Astrocyte of the spinal cord (primary cell): ENCODE measurements at places on chromosomes 7 and 10.

- DNase-seq: no peak
Measured at GRCh38 chr7:117302396-117302795, 20.5 kb downstream of the WNT2 start.

DNA sequence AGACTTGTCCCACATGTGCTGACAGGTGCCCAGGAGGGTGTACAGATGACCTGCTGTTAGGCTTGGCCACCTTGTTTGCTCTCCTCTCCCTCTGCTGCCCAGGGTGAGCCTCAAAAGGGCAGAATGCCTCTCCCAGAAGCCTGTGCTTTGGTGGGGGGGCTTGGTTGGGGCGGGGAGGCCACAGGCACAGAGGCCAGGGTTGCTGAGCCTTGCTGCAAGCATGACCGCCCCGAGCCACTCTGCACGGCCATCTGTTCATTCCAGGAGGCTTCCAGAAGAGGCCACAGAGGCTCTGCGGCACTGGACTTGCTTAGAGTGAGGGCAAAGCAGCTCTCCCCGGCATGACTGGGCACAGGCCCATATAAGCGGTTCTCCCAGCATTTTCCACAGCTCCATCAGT lies 190.8 kb downstream of the GLRX3 start:
- no peak for DNase-seq

DNA sequence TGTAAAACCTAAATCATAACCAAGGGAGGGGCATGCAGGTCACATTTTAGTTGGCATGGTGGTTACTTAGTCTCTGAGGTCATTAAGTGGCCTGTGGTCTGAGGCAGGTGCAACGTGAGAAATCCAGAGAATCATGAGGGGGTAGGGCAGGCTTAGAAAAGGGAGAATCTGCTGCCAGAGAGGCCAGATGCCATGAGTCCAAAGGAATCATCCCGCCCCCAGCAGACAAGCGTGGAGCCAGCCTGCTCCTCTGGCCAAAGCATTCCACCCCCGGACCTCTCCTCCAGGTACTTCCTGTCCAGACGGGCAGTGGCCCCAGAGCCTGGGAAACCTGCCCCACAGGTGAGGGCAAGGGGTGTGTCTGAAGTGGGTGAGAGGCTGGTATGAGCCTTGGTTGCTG lies 196.4 kb upstream of the ZNF32 start:
- no peak for DNase-seq

GRCh38 chr10:12513775-12514673 lies 164.7 kb downstream of the CAMK1D start:
- DNase-seq: no peak

- no peak for DNase-seq
Measured at GRCh38 chr7:33485747-33486493, 356.6 kb downstream of the BBS9 start.

GRCh38 chr7:131557652-131558385 lies 1.4 kb upstream of the PODXL start:
- no peak for DNase-seq

DNA sequence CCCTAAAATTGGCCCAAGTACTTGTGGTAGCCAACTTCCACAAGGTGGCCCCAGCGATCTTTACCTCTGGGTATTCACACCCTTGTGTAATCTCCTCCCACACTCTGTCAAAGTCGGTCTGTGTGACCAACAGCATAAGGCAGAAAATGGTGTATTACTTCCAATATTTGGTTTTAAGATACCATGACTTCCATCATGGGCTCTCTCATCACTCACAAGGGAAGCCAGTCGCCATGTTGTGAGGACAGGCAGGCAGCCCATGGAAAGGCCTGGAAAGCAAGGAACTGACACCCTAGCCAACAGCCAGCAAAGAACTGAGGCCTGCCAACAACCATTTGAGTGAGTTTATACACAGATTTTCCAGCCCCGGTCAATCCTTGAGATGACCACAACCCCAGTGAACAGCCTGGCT lies 91.0 kb upstream of the KMT2E start:
- DNase-seq: peak; percentile 88

GRCh38 chr10:81108516-81109199 lies 571.0 kb downstream of the SH2D4B start:
- no peak for DNase-seq

DNA sequence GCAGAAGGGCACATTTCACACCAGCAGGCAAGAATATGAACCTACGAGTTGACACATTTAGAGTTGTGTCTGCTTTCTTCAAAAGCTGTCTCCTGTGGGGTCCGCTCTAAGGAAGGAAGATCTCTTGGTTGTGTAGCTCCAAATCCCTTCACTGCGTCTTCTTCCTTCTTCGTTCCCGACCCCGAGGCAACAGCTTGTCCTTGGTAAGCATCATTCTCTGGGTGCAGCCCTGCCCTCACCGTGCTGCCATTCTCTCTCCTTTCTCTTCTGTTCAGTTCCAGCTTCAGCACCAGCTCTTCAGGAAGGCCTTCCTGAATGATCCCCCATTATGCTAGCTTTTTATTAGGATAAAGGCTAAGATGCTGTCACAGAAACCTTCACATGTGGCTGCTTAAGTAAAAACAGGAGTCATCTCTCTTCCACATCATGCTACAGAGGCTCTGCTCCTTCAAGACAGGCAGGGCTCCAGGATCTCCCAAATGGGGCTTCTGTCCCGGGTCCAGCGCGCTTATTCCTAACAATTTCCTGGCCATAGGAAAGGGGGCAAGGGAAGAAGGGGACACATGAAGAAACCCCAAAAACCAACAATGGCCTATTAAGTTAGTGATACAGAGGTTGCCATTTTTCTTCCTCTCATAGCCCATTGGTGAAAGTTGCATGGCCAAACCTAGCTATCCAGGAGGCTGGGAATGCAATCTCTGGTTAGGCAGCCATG lies 52.2 kb upstream of the SHH start:
- DNase-seq: no peak

GRCh38 chr10:61834519-61834918 lies 67.0 kb upstream of the ARID5B start:
- no peak for DNase-seq

DNA sequence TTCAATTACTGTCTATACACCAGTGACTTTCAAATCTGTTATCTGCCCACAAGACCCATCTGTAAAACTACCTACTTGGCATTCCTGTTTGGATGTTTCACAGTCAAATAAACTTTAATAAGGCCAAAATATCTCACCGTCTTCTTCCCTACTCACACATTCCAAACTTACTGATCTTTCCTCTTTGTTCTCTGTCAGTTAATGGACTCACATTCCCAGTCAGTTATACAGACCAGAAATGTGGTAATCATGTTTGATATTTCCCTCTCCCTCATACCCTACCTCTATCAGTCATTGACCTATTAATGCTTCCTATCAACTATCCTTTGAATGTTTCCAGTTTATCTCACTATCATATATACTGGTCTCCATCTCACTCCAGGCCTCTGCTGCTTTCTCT lies 28.5 kb upstream of the HDAC9 start:
- DNase-seq: no peak

DNA sequence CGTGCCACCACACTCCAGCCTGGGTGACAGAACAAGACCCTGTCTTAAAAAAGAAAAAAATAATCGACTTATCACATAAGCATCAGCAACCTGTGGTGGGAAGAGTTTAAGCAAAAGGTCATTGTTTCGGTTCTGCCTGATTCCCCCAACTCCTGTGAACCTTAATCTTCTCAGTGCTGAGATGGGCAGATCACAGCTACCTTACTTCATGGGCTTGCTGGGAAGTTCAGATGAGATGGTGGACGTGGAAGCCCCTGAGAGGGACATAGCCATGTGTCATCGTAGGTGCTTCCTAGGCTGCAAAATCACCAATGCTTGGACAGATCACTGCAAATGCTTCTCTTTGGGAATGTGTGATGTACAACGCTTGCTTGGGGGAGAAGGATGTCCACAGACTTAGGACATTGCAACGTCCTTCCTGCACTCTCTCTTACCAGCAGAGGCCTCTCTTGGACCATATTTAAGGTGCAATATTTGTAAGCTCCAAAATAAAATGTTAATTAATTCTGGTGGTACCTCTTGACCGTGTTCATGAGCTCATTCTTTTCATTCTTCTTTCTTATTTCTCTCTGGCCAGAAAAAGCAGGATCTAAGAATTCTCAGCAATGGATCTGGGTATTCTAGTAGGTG lies 8.6 kb downstream of the GJD4 start:
- peak; percentile 37 for DNase-seq

DNA sequence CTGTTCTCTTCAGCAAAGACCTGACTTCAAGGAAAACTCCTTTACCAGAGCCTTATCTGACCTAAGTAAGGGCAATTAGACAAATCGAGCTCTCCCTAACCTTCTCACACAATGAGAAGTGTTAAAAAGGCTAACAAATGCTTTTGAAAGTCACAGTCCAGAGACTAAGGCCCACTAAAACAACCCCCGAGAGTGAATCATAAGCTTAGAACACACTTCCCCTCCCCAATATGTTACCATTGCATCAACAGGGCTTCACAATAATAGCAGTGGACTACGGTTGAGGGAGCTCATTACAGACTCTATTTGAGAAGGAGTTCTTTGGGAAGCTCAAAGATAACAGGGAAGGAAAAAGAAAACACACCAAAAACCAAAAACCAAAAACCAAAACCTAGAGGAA lies 28.6 kb upstream of the ZEB1 start:
- DNase-seq: no peak

DNA sequence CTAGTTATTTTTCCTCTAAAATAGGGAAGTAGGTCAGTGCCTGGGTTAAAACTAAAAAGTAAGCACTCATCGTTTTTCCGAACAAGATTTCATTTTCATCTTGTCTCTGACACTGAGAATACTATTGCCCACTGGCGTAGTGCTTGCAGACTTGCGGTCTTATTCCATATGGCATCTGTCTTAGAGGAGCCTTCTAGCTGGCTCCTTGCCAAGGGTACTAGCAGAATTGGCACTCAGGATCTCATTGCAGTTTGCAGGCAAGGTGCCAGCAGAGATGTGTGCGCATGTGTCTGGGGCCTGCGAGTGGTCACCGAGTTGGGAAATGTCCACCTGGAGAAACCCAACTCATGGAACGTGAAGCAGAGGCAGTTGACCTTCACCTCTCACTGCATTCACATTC lies 143.4 kb downstream of the CELF2 start:
- no peak for DNase-seq

- DNase-seq: no peak
Measured at GRCh38 chr7:10212649-10213048, 761.0 kb upstream of the PHF14 start.

- no peak for DNase-seq
Measured at GRCh38 chr7:35704261-35704660, 9.3 kb upstream of the HERPUD2 start.

DNA sequence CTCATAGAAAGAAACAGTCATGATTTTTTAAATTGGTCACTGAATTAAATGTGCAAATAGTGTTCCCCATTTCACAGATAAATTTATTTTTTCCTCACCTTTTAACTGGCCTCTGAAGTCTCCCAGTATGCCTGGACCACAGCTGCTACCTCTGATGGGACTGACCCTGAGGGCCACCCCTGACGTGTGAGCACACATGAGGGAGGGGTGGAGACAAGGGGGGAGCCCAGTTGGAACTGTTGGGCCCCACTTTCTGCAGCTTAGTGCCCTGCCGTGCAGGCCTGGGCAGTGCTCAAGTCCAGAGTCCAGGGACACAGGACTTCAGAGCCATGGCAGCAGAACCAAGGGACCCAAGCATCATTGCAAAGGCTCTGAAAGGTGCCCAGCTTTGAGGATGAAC lies 243.9 kb downstream of the GRID1 start:
- no peak for DNase-seq

GRCh38 chr7:149846436-149847046 lies 8.4 kb downstream of the ZNF862 start:
- DNase-seq: no peak

GRCh38 chr10:33254556-33255160 lies 79.8 kb downstream of the NRP1 start:
- DNase-seq: no peak

DNA sequence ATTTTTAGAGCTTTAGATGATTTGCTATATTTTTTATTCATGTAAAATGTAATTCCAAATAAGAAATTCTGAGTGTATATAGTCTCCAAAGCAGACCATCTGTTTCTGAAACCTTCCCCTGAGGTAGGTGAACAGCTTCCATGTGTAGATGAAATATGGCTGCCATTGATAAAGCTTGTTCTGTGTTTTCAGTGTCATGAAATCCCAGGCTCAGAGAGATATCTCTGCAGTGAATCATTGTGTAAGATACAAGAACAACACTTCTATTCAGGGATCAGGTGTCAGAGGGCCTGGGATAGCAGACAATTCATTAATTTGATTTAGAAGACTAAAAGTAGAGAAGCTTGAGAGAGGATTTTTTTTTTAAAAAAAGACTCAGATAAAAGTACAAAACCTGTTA lies 29.1 kb downstream of the ACTA2 start:
- peak; percentile 33 for DNase-seq

DNA sequence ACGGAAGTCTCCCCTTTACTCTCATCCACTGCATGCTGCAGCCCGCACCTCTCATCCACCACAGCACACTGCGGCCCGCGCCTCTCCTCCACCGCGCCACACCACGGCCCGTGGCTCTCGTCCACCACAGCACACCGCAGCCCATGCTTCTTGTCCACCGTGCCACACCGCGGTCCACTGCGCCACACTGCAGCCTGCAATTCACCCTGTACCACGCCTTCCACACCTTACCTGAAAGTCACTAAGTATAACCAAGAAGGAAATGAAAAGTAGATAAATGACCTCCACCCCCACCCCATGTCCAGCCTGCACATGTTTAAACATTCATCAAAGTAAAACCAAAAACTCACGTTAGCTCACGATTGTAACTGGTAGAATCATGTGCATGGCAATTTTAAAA lies 176.1 kb downstream of the DIP2C start:
- DNase-seq: no peak

DNA sequence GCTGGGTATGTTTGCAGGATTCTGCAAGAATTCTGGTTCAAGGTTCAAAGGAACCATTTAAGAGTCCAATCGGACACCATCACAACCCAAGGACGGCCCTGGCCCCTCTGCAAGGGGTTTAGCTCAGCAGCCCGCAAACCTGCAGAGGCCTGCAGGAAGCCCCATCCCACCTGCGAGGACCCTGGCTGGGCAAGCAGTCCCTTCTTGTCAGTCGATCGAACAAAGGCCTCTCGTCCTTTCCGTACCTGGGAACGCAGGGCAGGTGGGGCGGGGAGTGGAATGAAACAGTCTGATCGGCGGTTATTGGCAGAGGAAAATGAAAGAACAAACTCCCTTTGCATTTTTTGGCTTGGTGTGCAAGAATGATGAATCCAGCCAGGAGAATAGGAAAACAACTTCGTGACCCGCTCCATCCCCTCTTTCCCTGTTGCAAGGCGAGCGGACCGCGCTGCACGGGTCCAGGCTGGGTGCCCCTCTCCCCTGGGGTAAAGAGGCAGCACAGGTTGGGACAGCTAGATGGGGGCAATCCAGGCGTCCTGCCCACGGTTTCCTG lies 73.7 kb downstream of the INSIG1 start:
- DNase-seq: no peak

GRCh38 chr7:100752994-100753393 lies 19.6 kb downstream of the ZAN start:
- no peak for DNase-seq

GRCh38 chr10:132742837-132743194 lies 43.1 kb downstream of the NKX6-2 start:
- peak; percentile 58 for DNase-seq

DNA sequence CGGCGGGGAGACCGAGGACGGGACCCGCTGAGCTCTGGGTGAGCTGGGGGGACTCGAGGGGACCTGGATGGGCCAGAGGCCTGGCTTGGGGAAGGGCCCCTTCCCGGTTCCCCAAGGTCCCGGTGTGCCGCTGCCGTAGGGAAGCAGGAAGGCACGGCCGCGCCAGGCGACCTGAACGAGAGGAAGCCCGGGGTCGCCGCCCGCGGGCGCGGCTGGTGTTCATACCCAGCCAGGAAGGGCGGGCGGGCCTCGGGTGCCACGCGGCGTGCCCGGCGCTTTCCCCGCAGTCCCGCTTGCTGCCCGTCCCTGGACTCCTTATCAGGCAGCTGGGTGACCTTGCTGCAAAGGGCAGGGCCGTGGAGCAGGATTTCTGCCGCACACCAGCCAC lies 38.0 kb downstream of the ZNF777 start:
- DNase-seq: no peak
